Endothelial cell (in vitro differentiated cells): ENCODE measurements at places on chromosomes 1 and 21.

DNA sequence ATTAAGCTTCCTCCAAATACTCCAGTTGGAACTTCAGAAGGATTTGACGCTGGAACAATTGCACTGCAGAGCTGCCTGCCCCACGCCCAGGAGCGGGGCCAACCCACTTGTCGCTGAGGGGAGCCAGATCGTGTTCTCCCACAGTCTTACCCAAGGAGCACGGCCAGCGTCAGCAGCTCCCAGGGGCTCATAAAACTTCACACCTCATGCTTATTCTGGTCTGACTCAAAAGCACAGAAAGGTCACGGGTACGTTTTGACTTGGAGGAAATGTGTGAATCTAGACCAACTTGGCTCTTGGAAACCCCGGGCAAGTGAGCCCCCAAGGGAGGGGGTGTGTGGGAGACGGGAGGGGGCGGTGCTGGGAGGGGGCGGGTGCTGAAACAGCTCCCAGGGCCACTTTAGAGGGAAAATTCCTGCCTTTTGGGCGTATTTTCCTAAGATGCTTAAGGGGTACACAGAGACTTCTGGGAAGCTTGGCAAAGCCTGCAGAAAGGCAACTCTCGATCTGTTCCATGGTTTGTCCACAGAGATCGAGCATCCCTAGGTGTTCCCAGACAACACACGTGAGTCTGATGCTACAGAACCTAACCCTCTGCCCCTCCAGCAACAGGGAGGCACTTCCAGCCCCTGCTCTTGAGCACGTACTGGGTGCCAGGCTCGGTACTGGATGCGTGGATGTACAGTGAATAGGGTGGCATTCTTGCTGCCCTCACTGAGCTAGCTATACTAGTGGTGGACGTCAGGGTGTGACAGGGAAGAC is 98.9 kb downstream of the DHRS3 start:
- no peak for DNase-seq

- no peak for DNase-seq
Measured at GRCh38 chr1:65904681-65905083, 112.0 kb downstream of the PDE4B start.

DNA sequence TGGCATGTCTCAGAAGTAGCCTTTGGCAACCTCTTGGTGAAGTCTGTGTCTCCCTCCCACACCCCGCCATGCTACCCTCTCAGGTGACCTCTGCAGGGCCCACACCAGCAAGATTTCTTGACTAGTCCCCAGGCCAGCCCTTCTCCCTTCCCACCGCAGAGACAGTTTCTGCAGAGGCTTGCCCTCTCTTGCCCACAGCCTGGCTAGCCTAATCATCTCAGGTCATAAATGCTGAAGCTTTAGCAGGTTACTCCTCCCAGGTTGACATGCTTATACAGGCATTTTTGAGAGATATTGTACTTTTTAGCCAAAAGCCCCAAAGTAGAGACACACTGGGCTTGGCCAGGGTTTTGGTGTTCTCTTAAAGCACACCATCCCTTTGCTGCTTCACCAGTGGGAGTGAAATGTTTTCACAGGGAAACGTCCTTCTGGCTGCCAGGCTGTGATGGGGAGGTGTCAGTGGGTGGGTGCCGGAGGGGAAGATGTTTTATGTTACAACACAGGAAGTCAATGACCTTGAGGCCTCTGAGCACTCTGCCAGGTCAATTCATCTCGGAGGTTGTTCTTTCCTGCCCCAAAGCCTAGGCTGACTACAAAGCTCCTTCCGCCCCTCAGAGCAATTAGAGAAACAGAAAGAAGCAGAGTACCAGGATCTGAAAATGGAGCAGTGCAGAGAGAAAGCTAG is 58.5 kb downstream of the STYXL2 start:
- no peak for DNase-seq

DNA sequence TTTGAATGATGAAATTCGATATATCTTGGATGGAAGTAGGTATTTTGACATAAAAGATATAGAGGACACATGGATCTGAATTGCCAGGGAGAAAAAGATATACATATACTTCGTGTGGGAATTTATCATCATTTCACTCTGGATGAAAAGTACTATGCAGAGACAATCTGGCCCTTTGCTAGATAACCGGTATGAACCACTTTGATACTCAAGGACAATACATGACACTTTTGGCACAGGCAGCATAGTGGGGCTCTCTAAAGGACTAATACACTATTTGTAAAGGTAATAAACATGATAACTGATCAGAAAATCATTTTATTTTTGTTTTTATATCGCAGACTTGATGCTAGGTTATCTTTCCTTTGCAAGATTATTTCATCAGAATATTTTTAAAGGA is 24.2 kb downstream of the JAK1 start:
- DNase-seq, result no peak

GRCh38 chr1:161771161-161771560 is 5.0 kb downstream of the ATF6 start:
- no peak for DNase-seq

DNA sequence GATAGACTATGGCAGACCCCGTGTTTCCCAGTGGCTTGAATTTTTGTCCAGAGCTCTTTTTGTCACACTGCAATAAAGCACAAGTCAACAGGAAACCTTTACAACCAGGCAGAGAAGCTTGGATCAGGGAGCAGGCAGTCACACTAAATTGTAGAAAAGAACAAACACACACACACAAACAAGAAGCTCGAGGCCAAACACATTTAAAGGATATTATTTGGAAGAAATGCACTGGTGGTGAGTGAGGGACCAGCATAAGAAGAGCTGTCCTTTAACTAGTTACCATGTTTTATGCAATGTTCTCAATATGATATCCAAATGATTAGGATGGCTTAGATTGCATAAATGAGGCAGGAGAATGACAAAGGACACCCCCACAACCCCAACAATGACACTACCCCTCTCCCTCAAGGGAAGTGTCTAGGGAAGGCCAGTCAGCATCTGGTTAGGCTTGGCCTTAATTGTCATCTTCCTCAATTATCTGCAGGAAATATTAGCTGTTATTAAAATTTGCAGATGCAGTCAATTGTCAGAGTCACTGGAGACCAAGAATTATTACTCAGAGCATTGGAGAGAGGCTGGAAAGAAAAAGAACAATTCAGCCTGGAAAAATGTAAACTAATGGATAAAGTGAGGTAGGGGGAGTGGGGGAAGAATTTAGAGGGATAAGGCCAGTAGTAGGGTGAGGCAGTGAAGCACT is 35.3 kb downstream of the DDR2 start:
- no peak for DNase-seq

- DNase-seq, result no peak
Measured at GRCh38 chr1:204950353-204951001, 79.8 kb downstream of the NFASC start.

GRCh38 chr1:56225964-56226815 is 353.2 kb downstream of the PLPP3 start:
- no peak for DNase-seq

DNA sequence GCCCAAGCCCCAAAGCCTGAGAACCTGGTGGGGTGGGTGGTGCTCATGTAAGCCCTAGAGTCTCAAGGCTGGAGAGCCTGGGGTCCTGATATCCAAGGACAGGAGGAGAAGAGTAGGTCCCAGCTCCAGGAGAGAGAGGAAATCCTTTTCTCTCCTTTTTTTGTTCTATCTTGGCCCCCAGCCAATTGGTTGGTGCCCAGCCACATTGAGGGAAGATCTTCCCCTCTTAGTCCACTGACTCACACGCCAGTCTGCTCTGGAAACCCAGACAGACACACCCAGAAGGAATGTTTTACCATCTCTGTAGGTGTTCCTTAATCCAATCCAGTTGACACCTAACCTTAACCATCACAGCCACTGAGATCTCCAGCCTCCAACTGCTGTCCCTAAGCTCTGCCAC is 16.2 kb upstream of the LIN9 start:
- DNase-seq, result no peak

GRCh38 chr1:184059887-184060286 is 8.4 kb downstream of the TSEN15 start:
- no peak for DNase-seq

GRCh38 chr1:116874733-116875249 is 34.9 kb upstream of the PTGFRN start:
- DNase-seq, result no peak

GRCh38 chr1:7279769-7280168 is 491.3 kb upstream of the VAMP3 start:
- no peak for DNase-seq

GRCh38 chr1:9362488-9362887 is 69.8 kb downstream of the SPSB1 start:
- no peak for DNase-seq

- no peak for DNase-seq
Measured at GRCh38 chr1:210536254-210536961, 207.7 kb downstream of the HHAT start.

DNA sequence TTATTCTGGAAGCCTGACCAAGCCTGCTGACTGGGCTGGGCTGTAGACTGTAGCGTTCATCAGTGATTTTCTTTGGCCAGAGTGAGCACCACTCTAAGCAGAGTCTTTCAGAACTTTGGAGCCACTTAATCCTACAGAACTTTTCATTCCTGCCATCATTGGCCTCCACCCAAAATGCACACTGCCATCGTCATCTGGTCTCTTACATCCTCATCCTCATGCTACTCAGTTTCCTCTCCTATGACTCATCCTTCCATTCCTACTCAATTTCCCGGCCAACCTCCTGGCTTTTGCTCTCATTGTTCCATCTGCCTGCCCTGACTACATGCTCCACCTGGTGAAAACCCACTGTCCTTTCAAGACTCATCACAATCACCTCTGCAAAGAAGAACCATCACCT is 233.8 kb upstream of the USP25 start:
- DNase-seq, result no peak

DNA sequence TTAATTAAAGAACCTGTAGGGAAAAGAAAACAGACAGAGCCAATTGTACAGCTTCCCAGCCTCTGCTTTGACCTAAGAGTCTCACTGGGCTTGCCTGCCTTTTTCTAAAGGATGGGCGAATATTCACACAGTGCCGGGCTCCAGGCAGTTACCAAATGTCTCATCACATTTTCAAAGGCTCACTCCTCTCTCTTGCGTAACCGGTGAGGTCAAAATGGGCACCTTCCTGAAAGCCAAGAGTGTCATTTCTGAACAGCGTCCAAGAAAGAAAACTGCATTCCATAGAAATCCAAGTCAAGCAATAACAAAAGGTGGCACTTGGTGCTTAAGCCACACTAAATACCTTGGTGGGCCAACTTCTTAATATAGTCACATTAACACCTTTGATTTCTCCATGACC is 710 bp upstream of the PALMD start:
- DNase-seq, result no peak
